Keratinocyte (primary cell): ENCODE measurements at places on chromosomes 3 and 15.

DNA sequence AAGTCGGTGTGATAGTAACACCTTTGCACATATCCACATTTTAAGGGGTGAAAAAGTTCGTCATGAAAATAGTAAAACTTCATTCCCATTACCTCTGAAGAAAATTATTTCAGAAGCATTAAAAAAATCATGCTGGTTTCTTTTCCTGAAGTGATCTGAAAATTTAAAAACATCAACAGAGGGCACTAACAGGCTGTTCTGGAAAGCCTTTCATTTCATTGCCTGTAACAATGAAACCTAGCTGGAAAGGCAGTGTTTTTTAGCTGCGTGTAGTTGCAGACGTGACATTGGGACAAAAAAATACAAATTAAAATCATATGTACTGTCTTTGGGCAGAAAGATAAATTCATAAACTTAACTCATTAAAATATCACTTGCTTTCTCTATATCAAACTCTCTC is 993.8 kb downstream of the GBE1 start:
- no peak for DNase-seq

GRCh38 chr3:52649461-52650210 is 36.1 kb downstream of the PBRM1 start:
- no peak for DNase-seq

DNA sequence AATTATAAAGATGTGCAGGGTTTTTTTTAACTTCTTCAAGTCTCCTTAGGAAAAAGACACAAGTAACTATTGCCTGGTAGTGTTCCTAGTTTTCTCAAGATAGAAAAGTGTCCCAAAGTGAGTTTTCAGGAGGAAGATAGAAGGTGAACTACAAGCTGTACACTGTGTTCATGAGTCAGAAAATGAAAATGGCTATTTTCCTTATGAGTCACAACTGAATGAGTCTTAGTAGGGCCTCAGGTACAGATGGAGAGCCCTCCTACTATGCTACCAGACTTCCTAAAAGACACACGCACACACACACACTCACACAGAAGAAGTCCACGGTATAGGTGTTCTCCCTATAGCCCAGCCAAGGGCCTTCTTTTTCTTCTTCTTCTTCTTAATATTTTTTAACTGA is 3.1 kb downstream of the MYO1E start:
- no peak for DNase-seq

DNA sequence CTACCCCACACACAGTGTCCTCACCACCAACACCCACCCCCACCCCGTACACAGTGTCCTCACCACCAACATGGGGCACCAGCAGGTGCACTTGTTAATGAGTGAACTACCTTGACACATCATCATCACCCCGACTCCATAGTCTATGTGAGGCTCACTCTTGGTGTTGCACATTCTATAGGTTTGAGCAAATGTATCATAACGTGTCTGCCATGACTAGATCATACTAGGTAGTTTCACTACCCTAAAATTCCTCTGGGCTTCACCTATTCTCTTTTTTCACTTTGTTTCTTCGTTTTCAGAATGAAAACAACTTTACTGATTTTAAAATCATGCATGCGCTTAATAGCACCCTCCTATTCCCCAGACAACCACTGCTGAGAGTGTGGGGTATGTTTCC is 102.6 kb upstream of the SLC6A6 start:
- no peak for DNase-seq

DNA sequence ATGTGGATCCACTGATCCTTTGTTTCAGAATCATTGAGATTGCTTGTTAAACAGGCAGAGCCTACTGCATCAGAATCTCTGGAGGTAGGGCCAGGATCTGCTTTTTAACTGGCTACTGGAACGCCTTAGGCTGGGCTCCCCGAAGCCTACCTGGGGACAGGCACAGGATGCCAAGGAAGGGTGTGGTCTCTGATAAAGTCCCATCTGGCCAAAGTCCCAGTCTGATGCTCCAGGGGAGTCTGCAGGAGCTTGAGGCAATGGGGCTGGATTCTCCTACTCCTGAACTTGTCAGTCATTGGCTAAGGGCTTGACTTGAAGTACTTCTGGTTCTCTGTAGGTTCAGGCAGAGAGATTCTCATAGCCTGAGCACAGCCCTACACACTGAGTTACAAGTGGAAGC is 22.4 kb upstream of the CCK start:
- no peak for DNase-seq

- DNase-seq, result no peak
Measured at GRCh38 chr15:73955861-73956742, 29.8 kb downstream of the LOXL1 start.

- no peak for DNase-seq
Measured at GRCh38 chr3:141811348-141811747, 48.1 kb downstream of the GRK7 start.

- no peak for DNase-seq
Measured at GRCh38 chr3:4067893-4068292, 235.3 kb upstream of the SETMAR start.

GRCh38 chr3:35709691-35710090 is 70.4 kb downstream of the ARPP21 start:
- no peak for DNase-seq

- DNase-seq, result no peak
Measured at GRCh38 chr15:52326756-52327155, 31.2 kb upstream of the MYO5C start.

DNA sequence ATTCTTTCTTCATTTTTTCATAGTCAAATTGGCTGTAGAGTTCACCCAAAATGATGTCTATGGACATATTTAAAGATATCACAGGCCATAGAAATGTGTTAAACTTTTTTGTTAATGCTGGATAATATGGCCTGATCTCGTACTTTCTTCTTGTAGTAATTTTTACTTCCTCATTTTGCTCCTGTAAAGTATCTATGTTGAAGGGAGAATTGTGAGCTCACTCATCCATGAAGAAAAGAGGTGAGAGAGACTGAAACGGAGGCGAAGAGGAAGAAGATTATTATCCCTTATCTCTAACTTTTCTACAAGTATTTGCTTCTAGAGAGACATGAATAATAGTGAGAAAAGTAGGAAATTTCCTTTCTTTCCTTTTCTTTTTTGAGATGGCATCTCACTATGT is 613.8 kb upstream of the TBL1XR1 start:
- no peak for DNase-seq

GRCh38 chr3:194395212-194395611 is 3.9 kb downstream of the GP5 start:
- DNase-seq, result no peak

DNA sequence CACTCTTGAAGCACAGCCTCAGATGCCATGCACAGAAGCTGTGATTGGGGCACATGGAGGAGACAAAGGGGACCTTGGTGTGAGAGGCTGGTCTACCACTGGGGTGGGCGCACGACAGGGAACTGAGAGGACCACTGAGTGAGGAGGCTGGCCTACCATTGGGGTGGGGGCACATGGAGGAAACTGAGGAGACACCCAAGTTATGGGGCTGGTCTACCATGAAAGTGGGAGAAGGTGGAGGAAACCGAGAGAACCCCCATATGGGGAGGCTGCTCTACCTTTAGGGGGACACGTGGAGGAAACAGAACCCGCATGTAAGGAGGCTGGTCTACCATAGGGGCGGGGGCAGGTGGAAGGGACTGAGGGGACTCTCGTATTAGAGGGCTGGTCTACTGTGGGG is 153.4 kb downstream of the FBLN2 start:
- DNase-seq, result no peak

- DNase-seq, result no peak
Measured at GRCh38 chr3:57753016-57753415, 3.1 kb upstream of the SLMAP start.

DNA sequence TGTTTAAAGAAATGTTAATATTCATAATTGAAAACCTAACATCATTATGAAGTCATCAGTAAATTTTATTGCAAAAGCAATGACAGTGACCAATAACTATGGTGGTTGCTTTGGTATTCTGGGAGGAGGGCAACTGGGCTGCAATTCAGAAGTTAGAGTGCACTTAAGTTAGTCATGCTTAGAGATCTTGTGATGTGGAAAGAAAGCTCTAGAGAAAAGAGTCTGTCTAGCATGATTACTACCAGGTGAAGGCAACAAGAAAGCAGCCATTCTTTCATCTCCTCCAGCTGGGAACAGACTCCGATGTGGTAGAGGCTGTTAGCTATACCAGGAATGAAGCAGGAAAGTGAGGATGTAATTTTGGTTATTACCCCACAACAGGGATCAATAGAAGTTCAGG is 625.6 kb downstream of the SI start:
- no peak for DNase-seq

DNA sequence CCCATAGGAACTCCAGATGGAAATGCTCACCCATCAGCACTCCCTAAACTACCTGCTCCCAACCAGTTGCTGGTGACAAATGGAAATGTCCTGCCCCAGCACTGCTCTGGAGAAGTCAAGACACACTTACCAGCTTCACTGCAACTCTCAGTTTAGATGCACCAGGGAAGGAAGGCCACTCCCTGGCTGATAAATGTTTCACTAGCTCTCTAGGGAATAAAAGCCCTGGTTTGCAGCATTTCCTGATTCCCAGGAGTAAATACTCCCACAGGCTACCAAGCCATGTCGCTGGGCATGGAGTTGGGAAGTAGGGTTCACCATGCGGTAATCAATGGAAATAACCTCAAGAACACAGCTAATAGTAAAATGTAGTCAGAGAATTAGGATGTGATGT is 112.0 kb upstream of the NEO1 start:
- DNase-seq, result no peak

GRCh38 chr3:72070005-72070404 is 285.1 kb upstream of the PROK2 start:
- DNase-seq, result no peak

- no peak for DNase-seq
Measured at GRCh38 chr3:50374363-50375257, 15.3 kb upstream of the TMEM115 start.

- DNase-seq, result no peak
Measured at GRCh38 chr15:26790118-26790517, 17.3 kb upstream of the GABRB3 start.

GRCh38 chr3:185046603-185047002 is 106.3 kb downstream of the C3orf70 start:
- no peak for DNase-seq

- DNase-seq, result no peak
Measured at GRCh38 chr15:58583171-58583908, 151.5 kb downstream of the LIPC start.
